ENCODE measurements at places on chromosomes 4 and X.

DNA sequence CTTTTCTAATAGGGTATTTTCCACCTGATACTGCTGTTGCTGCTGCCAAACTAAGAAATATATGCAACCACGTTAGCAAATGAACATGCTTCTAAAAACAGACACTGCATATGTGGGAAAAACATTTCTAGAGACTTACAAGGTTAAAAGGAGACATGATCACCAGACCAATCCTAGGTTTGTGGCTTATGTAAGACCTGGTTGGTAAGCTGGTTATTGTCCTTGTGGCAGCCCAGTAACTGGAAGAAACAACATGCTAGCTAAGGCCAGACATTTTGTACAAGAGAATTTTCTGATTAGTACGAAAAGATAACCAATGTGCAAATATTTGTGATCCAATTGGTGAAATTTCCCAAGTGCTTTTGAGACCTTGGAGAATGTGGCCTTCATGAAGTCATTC is 112.0 kb downstream of the AFF2 start:
- no peak for DNase-seq

GRCh38 chr4:57055886-57056285 is 54.3 kb downstream of the IGFBP7 start:
- no peak for DNase-seq

GRCh38 chr4:68892861-68893260 is 58.7 kb downstream of the UGT2A3 start:
- DNase-seq: no peak

DNA sequence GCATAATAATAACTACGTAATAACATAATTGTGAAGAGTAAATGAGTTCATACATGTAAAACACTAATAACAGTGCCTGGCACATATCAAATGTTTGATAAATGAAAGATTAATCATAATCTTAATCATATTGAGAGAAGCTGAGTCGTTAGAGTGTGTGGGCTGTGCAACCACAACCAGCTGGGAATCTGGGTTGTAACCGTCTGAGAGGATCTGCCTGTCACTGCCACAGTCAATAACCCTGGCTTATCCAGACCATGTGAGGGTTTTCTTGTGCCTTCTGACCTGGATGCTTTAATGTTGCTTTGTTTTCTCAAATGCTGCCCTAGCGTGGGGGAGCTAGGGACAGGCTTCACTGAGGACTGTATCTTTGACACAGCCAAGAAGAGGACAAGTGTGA is 73.9 kb downstream of the TRPC5 start:
- DNase-seq: no peak

GRCh38 chr4:78308517-78308916 is 243.1 kb upstream of the ANXA3 start:
- DNase-seq: no peak

GRCh38 chr4:122665161-122665929 is 44.5 kb upstream of the IL21 start:
- no peak for DNase-seq

DNA sequence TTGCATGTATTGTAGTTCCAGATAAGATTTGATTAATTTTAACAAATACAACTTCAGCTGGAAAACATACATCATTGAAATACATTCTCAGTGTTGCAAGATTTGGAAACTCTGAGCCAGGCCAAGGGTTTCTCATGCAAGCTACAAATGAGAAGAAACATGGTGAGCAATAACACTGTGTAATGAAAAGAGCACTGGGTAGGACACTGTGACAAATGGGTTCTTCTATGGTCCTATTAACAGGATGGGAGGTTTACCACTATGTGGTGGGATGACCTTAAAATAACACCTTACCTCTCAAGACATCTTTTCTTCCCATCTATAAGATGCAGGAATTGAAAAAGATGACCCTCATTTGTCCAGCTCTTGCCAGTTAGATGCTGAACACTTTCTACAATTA is 19.6 kb upstream of the NDNF start:
- no peak for DNase-seq

GRCh38 chrX:49209434-49210251 is 9.7 kb upstream of the SYP start:
- no peak for DNase-seq

- no peak for DNase-seq
These were observed 77.3 kb upstream of the NOCT start for GRCh38 chr4:138938366-138938690.

GRCh38 chrX:103658681-103659433 is 27.6 kb downstream of the MORF4L2 start:
- no peak for DNase-seq

DNA sequence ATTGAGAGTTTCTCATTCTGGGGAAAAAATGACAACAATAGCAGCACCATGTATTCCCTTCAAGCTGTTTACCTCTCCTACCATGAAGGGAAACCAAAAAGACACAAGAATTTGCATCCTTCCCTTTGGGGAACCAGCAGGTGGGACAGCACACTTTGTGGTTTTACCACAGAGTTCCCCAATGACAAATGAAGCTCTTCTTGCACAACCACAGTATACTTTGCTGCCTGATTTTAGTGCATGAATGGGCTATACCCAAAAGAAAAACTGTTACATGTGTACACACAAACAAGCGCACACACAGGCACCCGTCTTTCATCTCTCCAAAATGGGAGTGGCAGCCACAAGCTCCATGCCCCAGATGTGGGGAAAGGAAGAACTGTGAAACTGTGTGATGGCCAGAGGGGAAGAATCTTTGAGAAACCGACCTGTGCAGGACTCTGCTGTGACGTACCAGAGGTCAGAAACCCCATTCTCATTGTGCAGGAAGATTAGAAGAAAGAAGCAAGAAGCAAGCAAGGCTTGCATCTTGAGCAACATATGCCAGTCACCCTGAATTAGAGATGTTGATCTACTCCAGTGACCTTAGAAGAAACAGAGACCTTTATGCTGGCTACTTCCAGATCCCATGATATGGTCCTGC is 2.7 kb upstream of the MAML3 start:
- no peak for DNase-seq

All from activated CD4-positive, alpha-beta T cell treated with anti-CD3 and anti-CD28 coated beads for 1 hour (primary cell).